Activated CD4-positive, alpha-beta T cell treated with anti-CD3 and anti-CD28 coated beads for 4 hours (primary cell): ENCODE measurements at places on chromosomes 2 and 18.
A peak's percentile ranks its signal among the peaks of the same experiment; 100 is the strongest.

- DNase-seq, result no peak
Measured at GRCh38 chr2:96204836-96205624, 3.6 kb downstream of the STARD7 start.

DNA sequence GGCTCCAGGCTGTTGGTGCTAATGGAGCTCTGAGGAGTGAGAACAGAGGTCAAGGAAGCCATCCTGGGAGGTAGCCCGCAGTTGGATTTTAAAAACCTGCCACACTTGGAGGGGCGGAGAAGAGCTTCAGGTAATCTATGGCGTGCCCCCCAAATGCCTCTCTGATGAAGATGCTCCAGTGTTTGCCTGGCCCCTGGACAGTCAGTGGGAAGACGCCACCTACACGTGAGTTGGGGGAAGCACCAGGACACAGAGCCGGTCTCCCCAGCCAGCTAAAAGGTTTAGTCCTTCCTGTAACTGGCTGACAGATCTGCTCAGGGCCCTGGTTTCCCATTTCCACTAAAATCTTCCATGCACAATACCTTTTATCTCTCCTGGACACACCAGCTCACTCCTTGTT lies 225.0 kb downstream of the TTC32 start:
- no peak for DNase-seq

DNA sequence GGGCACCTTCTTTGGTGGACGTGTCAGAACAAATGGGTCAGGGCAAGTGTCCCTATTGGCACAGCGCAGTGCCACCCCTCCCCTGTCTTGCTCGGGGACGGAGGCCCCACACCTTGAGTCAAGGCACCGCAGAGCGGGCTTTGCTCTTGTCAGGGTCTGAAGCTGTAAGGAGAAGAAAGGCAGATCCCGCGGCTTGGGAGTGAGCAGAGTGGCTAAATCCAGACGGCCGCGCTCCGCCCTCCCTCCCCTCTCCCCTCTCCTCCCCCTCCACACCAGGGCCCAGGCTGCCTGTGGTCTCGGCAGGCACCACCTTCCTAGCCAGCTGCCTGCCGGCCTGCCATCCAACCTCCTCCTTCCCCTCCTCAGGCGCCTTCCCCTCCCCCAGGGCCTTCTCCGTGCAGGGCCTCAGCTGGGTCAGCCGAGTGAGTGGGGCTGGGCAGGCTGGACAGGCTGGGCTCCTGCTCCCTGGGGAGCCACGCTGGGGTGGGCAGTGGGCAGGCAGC lies 25.8 kb downstream of the SPEG start:
- no peak for DNase-seq

GRCh38 chr18:61844726-61845125 lies 48.1 kb downstream of the RNF152 start:
- DNase-seq, result no peak

DNA sequence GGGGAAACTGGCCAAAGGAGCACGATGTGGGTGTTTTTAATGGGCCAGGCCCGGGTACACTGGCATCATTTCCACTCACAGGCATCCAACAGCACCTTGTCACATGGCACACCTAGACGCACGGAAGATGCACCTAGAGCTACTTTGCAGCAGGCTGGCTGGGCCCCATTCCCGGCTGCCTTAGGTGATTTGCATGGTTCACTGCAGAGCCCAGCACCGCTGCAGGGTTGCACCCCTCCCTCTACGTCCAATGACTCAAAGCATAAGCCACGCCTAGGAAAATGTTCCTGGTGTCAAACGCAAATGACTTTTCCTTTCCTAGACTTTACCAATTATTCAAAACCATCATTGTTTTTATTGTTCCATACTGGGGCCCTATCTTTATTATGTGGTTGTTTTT lies 222.9 kb downstream of the EIPR1 start:
- no peak for DNase-seq

DNA sequence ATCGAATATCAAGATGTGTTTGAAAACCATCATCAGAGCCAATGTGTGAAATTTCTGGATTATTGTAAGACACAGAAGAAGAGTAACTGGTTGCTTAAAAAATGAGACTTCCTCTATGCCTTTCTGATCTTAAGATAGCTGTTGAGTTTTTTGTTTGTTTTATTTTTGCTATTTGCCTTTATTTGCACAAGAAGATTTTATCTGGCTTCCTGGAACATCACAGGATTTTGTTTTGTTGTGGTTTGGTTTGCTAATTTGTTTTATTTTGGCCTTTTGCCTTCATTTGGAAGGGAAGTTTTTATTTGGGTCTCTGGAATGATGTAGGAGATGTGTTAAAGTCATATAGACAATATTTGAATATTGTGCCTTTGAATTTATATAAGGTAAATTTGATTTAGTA lies 3.9 kb upstream of the CYTIP start:
- DNase-seq, result no peak

DNA sequence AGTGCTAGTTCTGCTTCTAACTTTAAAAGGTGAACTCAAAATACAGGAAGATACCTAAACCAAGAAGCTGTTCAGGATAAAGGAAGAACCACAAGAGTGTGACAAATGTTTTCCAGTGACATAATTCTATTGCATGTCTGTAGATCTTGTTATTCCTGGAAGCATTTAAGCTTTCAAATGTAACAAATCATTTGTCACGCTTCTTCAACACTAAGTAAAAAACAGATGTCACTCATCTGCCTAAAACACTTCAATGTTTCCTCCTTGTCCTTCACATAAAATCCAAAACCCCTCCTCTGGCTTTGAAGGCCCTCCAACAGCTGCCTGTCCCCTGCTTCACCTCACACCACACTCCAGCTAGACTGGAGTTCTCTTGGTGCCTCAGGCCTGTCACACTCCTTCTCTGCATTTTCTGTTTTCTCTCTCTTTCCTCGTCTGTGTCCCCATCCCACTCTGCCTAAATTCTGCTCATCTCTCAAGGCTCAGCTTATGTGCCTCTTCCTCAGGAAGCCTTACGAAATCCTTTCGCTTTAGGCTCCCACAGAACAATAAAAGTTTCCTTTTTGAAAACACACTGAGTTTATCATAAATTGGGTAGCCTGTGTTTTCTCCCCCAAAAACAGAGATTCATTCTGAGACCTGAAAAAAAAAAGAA lies 6.4 kb upstream of the CLEC4F start:
- no peak for DNase-seq

- no peak for DNase-seq
Measured at GRCh38 chr2:152632736-152633135, 84.5 kb downstream of the PRPF40A start.

DNA sequence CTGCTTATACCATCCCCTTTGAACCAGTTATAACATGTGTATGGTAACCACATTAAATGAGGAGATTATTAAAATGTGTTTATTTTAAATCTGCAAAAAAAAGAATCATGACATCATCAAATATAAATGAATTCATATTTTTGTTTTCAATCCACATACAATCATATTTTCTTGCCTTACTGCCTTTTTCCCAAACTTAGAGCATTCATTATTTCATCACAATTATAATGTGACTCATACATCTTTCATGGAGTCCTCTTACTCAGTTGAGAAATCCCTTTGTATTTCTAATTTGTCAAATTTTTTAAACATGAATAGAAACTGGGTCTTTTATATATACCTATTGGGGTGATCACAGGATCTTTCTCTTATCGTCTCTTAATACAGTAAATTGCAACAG lies 909.6 kb downstream of the DSC3 start:
- no peak for DNase-seq

DNA sequence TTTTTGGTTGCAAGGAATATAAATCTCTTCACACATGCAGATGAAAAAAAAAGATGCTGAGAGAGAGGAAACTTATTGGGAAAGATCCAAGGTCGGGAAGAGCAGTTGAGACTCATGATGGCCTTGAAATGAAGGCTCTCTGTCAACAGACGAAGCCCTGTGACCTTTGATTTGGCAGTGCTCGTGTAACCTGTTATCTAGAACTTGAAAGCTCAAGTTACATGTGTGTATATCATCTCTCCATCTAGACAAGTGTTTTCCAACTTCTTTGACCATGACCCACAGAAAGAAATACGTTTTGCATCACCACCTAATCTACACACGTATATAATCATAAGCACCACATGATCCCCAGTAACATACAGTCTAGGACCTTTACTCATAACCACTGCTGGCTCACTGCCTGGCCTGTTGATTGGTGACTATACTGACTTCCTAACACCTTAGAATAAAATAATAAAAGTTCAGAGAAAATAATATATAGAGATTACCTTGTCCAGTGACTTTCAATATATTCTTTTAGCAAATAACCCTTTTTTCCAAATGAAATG lies 319.0 kb upstream of the PKDCC start:
- DNase-seq, result no peak

- DNase-seq, result no peak
Measured at GRCh38 chr18:49441338-49441938, 19.0 kb downstream of the DYM start.

DNA sequence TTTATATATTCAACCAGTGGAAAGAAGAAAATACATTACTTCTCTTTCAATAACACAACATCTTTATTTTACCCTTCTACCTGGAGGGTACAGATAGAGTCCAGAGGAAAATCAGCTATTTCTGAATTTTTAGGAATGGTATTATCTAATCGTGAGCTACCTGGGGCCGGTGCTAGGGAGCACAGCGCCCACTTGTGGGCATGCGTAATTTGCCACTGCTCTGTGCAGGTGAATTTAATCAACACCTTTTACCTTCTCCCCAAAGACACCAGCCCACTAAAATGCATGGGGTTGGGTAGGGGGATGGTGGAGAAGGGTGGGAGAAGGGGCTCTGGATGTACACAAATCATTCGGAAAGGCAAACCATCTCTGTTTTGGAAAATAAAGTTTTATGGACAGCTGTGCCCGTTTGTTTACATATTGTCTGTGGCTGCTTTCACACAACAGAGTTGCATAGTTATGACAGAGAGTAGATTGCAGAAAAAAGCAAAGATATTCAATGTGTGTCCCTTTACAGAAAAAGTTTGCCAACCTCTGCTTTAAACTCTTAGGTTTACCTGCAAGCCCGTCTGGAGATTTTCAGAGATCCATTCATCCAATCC lies 51.5 kb upstream of the DCC start:
- no peak for DNase-seq

DNA sequence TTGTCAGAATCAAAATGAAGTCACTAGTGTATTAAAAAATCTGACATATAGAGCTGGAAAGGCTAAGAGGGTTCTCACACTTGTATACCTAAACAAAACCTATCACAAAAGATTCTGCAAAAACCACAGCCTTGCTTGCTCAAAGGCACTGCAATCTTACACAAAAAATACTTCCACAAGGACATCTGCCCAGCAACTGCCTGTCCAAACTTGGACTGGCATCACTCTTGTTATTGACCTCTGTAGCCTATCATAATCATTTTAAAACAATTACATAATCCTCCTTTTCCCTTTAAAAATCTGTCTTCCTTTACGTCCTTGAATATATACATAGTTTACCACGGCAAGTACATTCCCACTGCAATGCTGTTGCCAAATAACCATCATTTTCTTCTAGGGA lies 19.9 kb downstream of the CHMP3 start:
- no peak for DNase-seq

DNA sequence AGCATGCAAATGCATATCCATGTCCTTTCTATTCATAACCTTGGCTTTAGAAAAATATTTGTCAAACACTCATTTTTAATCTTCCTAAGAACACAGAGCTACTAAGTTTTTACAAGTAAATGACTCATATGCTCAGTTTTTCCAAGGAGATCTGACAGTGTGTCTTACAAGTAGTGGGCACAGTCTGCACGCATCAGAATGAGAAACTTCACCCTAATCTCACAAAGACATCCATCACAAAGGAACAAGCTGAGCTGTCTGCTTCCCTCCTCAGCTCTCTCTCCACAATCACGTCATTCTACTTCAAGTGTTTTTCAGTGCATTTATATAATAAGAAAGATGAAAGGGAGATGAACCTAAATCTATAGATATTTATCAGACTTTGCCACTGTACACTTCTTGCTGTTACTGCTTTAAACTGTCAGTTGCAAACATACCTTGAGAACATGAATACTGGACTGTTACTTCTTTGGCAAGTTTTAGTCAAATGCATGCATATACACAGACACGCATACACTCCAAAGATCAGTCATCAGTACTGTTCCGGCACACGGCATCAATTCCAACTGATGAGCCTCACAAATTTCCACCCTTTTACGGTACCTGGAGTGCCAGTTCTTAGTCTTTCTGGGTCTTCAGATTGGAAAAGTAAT lies 75.7 kb downstream of the RBMS1 start:
- DNase-seq, result peak; percentile 43

- DNase-seq, result peak; percentile 3
Measured at GRCh38 chr2:100178085-100178788, 35.8 kb upstream of the AFF3 start.

- no peak for DNase-seq
Measured at GRCh38 chr2:109380502-109381326, 233.1 kb downstream of the SEPTIN10 start.

DNA sequence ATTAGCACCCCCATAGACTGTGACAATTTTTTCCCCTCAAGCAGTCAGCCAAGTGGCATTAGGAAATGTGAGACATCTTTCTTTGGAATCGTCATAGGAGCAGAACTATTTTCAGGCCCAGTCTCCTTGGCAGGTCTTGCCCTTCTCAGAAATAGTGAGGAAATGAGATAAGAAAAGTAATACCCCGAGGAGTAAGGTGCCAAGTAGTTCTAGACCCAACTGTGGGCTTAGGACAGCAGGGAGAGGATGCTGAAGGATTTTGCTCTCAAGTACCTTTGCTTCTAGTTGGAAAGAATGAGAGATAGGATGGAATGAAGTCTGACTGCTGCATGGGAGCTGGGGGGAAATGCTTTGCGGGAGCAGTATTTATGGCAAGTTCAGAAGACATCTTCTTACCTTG lies 31.8 kb downstream of the PRKCE start:
- no peak for DNase-seq

DNA sequence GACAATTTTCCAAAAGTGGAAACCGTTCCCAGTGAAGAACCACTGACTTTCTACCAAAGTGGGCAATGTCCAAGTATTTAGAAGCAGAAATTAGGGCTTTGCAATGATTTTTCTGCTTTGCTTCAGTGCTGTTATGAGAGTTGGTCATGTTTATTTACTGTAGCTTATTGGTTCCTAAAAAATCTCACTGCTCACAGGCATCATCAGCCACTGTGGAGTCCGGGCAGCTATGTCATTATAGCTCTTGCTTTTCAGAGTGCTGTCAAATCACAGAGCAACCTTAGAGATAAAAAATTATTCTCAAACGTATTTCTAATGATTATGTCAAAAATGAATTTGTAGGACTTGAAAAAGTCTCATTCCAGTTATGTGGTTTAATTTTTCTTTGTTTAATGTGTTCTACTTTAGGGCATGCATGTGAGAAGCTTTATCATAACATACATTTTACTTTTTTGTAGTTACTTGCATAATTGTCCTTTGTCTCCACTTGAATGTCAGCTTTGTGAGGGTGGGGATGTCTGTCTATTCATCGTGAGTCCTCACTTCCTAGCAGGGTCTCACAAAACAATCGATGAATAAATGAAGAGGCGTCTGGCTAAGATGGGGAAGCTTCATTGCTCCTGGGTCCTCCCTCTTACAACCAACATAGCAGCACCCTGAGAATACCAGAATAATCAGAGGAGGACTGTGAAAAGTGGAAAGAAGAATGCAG lies 117.6 kb downstream of the TPGS2 start:
- DNase-seq, result no peak

DNA sequence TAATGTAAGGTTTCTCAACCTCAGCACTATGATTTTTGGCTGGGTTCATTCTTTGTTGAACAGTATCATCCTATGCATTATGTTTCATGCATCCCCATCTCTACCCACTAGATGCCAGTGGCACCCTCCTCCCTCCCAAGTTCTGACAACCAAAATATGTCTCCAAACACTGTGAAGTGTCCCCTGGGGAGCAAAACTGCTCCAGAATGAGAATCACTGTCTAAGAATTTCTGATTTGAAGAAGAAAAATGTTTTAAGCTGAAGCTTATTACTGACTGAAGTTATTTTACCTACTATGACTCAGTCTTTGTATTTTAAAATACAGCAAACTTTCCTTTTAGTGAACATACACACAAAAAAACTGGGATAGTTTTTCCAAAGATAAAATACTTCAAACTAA lies 3.4 kb downstream of the THADA start:
- no peak for DNase-seq
